ENCODE measurements at places on chromosomes 5 and 9.

GRCh38 chr9:31674264-31674663 is 710.2 kb upstream of the ACO1 start:
- no peak for DNase-seq

DNA sequence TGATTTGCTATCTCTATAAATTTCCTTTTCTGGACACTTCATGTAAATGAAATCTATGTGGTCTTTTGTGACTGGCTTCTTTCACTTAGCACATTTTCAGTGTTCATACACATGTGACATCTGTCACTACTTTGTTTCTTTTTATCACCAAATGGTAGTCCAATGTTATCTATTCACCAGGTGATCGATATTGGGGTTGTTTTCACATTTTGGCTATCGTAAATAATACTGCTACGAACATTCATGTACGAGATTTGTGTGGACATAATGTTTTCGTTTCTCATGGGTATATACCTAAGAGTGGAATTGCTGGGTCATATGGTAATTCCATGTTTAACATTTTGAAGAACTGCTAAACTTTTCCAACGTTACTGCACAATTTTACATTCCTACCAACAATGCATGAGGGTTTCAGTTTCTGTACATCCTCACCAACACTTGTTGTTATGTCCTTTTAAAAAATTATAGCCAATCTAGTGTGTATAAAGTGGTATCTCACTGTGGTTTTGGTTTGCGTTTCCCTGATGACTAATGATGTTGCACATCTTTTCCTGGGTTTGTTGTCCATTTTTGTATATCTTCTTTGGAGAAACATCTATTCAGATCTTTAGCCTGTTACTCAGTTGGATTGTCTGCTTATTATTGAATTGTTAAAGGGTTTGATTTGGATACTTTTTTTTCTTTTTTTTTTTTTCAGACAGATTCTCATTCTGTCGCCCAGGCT is 263.0 kb downstream of the PDZD2 start:
- no peak for DNase-seq

DNA sequence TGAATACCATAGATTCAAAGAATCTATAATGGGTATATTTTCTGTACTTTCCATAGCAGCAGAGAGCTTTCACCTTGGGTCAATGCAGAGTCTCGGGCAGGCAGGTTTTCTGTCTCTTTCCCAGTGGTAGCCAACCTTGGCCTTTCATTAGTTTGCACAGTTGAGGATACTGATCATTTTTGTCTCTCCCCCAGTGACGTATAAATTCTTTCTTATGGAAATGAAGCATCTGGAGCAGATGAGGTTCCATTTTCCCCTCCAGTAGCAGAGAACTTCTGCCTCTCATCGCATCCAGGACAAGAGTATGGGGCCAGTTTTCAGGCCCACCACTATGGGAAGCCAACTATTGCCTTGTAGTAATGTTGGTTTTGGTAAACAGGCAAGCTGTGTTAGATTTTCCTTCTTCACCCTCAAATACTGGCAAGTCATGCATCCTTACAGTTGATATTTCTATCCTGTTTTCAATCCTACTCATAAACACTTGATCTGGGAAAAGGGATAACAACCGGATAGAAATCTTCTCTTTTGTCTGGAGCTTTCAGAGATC is 845.2 kb upstream of the CDH18 start:
- DNase-seq: no peak

DNA sequence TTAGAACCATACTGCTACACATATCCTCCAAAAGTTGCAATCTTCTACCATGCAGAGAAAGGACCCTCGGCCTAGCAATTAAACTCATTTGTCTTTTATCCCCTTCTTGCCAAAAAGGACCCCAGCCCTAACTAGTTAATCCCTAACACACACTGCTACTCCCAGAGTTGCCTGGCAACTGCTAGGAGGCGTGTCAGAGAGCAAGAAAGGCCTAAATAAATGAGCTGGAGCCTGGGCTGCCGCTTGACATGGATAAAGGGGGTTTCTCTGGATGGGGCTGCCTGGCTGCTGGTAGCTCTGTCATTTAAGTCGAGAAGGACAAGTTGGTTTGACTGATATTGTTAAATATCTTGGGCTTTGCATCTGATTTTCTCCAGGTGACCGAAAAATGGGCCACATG is 194.8 kb downstream of the CRB2 start:
- no peak for DNase-seq

DNA sequence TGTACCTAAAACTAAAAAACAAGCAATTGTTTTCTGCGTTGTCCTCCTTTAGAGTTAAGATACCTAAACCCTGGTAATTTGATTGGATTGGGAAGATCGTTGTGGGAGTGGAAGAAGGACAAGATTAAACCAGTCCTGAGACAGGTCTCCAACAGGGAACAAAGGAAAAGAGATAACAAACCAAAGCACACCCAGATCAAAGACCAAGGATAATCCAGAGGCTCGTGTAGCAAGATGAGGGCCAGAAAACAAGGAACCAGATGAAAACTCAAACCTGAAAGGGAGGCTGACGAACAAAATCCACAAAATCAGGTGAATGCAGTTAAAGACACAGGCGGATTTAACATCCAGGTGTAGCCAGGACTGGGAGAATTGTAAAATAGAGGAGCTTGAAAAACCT is 618.1 kb downstream of the SLCO4C1 start:
- no peak for DNase-seq

- no peak for DNase-seq
These were observed 22.1 kb downstream of the LRRC19 start for GRCh38 chr9:26983340-26983739.

GRCh38 chr9:104987743-104988142 is 59.8 kb upstream of the ABCA1 start:
- DNase-seq: no peak

GRCh38 chr9:137435980-137436760 is 5.0 kb downstream of the ENTPD8 start:
- no peak for DNase-seq

GRCh38 chr9:109320331-109320741 is 523 bp downstream of the EPB41L4B start:
- DNase-seq: no peak

GRCh38 chr5:155512329-155512728 is 498.8 kb downstream of the KIF4B start:
- no peak for DNase-seq

GRCh38 chr5:76805821-76806505 is 12.9 kb upstream of the F2RL1 start:
- DNase-seq: no peak

- no peak for DNase-seq
These were observed 21.5 kb downstream of the SPINK5 start for GRCh38 chr5:148085310-148085709.

DNA sequence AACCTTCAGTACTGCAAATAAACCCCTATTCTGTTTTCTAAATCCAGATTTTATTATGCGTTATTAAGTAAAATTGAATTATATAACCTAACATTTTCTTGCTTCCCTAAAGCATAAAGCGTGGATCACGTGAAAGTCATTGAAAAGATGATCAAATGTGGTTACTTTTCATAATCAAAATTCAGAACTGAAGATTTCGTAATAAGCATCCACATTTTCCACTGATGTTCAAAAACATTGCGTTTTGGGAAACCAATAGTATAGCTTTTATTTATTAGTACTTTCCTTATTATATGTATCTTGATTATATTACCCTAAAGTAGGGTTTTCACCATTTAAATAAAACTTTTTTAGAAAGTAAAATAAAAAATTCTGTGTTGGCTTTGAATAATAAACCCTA is 1.8 kb downstream of the SLF1 start:
- no peak for DNase-seq

GRCh38 chr5:120151181-120151580 is 312.9 kb upstream of the PRR16 start:
- no peak for DNase-seq

GRCh38 chr9:26809795-26810194 is 82.8 kb downstream of the CAAP1 start:
- no peak for DNase-seq

DNA sequence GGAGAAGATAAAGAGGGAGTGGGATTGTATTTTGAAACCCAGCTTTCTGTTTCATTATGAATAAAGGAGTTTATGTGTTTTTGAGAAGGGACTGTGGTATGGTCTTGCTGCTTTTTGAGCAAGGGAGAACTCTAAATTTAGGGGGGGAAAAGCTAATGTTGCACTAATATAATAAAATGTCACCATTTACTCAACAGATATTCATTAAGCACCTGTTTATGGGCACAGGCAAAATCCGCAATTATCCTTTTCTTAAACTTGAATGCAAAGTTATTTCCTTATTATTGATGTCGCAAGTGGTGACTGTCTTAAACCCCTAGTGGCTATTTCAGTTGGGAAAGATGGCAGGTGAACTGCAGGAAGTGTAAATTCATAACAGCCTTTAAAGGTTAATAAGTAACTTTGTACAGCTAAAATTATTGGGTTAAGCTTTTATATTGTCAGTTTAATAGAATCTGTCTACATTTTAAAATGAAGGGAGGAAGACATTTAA is 1.5 kb downstream of the CDC42SE2 start:
- DNase-seq: no peak

- no peak for DNase-seq
These were observed 78.0 kb upstream of the C6 start for GRCh38 chr5:41291323-41291722.

GRCh38 chr5:126002222-126002897 is 420.8 kb upstream of the GRAMD2B start:
- DNase-seq: no peak

DNA sequence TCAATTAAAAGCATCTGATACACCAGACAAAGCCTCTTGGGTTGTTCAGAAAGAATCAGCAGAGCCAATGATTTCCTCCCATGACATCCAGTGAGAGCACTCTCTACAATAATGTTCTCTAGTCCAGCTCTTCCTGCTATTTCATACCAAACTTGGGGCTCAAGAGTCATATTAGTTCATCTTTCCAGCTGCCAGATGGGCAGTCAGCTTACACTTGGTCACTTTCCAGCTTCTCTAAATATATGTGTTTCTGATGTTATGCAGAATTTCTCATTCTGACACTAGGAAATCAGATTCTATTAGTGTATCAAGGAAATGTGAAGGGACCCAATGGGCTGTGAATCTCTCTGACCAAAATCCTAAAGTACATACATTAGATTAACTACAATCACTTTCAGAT is 148.9 kb downstream of the ENC1 start:
- DNase-seq: no peak

DNA sequence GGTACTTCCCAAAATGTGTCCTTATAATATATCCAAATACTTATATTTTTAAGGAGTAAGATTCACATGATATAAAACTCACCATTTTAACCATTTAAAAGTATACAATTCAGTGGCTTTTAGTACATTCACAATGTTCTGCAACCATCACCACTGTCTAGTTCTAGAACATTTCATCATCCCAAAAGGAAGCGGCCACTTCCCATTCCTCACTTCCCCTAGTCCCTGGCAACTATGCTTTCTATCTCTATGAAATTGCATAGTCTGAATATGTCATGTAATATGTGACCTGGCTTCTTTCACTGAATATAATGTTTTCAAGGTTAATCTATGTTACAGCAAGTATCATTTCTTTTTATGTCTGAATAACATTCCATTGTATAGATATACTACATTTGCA is 615.1 kb upstream of the SGCD start:
- DNase-seq: no peak

GRCh38 chr5:68032216-68032762 is 183.3 kb upstream of the PIK3R1 start:
- no peak for DNase-seq

GRCh38 chr5:4571248-4571948 is 568.7 kb upstream of the ADAMTS16 start:
- no peak for DNase-seq

- DNase-seq: no peak
These were observed 98.6 kb downstream of the AMBP start for GRCh38 chr9:113979343-113980127.

- DNase-seq: no peak
These were observed 83.0 kb upstream of the RANBP6 start for GRCh38 chr9:6098431-6098830.

DNA sequence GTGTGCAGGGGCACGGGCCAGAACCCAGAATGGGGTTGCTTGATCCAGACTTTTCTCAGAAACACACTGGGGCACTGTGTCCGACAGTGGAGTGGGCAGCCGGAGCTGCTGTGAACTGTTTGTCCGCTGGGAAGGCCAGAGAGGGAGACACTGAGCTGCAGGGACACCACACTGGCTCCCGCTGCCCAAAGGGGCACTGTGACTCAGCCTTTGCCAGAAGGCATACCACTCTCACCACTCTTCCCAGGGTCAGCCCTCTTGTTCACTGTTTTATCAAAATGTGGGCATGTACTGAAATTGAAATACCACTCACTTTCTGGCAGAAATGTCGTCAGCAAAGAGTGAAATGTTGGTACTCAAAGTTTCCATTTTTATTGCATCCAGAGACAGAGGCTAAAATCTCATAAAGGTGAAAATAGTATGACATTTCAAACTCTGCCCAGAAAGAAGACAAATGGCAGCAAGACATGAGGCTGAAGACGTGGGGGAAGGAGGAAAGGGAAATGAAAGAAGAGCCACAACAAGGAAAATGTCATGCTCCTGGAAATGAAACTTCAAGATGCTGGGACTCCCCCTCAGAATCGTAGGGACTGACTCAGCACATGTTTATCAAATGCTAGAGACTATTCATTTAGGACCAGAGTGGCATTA is 4.5 kb upstream of the IL7R start:
- no peak for DNase-seq

- peak; percentile 14 for DNase-seq
These were observed 159.8 kb downstream of the ZSWIM6 start for GRCh38 chr5:61491861-61492260.

GRCh38 chr5:2158109-2158508 is 275.4 kb upstream of the IRX4 start:
- DNase-seq: no peak

- no peak for DNase-seq
These were observed 106.7 kb upstream of the IER5L start for GRCh38 chr9:129284607-129285291.

DNA sequence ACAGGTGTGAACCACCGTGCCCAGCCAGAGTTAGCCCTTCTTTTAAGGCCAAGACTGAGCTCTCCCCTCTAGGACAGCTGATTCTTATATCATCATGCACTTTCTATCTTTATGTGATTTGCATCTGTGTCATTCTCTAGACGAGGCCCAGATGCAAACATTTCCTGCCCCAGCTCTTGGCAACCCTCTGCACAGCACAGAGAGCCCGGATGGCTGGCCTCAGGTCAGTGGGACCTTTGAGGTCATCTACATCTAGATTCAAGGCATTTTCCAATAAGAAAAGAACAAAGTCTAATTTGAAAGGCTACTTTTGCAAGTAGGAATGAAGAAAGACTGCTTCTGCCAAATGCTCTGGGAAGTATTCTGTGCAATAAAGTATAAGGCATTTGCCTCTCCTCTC is 109.0 kb upstream of the DAB2 start:
- no peak for DNase-seq

- no peak for DNase-seq
These were observed 13.5 kb downstream of the ZFP37 start for GRCh38 chr9:113042884-113043657.

DNA sequence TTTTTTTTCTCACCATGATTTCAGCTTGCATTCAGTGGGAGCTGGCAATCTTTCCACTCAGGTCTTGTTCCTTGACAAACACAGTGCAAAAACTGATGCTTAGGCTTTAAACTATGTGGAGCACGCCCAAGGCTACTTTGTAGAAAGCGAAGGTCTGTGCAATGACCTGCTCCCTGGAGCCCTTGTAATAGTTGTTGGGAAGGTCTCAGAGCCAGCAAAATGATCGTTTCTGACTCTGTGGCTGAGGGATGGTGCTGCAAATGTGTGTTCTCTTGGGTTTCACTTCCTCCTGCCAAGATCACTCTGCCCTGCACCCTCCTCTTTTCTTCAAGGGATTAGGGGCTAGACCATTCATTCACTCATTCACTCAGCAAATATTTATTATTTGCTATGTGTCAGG is 249.7 kb upstream of the MAP3K1 start:
- no peak for DNase-seq

All from NCI-H1417 treated with DMSO at 0.1 percent for 48 hours (cell line).